ENCODE measurements at places on chromosomes 11 and 22.

- DNase-seq: no peak
Observed at GRCh38 chr11:66586136-66586535, 6.7 kb downstream of the CCDC87 start.

GRCh38 chr22:36492109-36492508, 10.7 kb upstream of the TXN2 start:
- DNase-seq: no peak

DNA sequence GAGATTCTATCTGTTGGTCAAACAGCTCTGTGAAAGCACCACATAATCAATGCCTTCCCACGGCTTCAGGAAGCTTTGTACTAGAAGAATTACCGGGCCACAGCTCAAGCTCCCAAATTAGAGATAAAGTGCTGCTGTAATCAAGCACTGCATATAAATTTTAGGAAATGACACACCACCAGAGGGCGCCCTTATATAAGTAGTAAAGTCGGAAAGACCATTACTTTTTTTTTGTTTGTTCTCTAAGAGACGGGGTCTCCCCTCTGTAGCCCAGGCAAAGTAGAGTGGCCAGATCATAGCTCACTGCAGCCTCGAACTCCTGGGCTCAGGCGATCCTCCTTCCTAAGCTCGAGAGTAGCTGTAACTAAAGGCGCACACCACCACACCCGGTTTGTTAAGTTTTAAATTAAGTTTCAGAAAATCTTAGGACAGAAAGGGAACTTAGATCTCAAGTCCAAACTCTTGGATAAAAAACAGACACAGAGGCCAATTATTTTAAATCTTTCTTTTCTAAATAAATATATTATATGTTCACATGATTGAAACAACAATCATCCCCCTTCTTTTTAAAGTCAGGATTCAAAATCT, 32.6 kb downstream of the PRCP start:
- peak; percentile 88 for DNase-seq

DNA sequence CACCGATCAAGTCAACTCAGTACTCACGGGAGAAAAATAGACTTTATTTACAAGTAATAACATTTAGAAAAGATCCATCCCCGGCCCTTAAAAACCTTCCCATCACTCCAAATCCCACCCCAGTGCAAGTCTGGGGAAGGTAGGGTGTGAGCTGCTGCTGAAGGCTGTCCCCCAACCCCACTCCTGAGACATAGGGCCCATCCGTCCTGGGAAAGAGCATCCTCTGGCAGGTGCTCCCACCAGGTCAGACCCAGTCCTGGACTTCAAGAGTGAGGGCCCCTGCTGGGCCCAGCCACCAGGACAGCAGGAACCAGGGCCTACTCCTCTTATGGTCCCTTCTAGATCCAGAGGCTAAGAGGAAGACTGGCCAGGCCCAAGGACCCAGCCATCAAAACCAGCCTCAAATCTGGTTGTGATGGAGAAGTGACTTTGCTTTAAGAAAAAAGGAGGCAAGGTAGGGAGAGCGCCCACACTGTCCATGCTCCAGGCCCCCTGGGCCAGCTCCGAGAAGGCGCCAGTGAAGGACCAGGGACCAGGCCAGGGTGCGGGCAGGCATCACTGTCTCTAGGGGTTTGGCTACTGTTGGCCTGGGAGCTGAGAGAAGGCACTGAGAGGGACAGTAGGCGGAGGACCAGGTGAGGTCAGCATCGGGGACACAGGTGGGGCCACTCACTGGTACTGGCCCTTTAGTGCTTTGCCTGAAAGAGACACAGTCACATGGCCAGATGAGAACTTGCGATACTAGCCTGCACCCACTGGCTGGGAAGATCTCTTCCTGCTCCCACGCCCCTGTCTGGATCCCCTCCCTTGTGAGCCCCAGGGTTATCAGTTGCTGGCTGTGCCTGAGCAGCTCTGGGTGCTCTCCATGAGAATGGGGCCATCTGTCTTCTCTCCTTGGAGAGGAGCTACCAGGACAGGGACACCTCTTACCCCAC, 4.4 kb downstream of the IL18BP start:
- no peak for DNase-seq

- no peak for DNase-seq
Observed at GRCh38 chr11:115918576-115918975, 414.4 kb upstream of the CADM1 start.

DNA sequence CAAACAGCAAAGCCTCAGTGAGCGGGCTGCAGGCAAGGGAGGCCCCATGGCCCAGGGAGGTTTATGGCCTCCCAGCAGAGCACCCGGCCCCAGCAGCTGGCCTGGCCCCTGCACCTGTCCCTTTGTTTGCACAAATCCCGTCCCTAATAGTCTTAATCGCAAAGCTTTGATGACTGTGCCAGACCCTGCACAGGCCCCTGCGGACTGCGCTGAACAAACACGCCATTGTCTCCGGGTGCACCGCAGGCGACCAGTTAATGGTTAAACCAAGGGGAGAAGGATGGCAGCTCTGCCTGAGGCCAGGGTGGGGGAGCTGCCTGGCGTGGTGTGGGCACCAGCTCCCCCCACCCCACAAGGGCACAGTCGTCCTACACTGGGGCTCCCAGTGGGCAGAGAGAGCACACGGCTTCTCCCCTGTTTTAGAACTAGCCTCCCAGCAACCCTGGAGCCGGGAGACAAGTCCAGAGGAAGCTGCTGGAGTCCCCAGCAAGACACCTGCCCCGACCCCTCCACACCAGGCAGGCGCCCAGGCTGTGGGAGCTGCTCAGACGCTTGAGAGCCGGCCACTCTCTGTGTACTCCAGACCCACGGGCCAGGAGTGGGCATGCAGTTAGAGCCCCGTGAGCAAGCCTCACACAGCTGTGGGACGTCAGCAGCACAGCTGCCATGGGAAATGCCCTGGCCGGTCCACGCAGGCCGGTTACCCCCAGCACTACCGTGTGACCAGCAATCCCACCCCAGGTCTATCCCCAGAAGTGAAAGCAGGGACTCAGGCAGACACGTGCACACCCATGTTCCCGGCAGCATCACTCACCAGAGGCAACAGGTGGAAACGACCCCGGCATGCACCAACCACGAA, 39.7 kb upstream of the TH start:
- DNase-seq: no peak

DNA sequence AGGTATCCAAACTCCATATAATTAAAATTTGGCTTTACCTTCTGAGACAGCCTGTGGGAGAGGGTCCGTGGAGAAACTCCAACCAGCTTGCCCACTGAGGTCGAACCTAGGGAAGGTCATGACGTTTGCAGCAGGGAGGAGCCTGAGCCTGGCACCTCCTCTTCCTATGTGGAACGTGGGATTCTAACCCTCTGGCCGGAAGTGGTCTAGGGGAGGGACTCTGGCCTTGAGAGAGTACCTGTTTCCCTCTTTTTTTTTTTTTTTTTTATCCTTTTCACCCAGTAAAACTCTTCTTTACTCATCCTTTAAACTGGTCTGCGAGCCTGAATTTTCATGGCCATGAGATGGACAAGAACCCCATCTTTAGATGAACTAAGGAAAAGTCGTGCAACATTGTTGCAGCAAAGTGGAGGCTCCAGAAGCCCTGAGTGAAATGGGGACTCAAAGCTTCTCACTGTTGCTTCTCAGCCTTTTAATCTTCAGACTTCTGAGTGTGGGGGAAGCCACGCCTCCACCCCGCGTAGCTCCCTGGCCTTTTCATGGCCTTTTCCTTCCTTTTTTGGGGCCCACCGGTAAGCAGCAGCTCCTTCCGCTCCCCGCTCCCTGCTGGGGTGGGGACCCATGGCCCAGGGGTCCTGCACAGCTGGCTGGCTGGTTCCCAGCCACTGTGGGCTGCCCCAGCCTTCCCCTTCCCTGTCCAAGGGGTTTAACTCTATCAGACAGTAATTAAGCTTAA, 1359.9 kb downstream of the LRRC4C start:
- no peak for DNase-seq

DNA sequence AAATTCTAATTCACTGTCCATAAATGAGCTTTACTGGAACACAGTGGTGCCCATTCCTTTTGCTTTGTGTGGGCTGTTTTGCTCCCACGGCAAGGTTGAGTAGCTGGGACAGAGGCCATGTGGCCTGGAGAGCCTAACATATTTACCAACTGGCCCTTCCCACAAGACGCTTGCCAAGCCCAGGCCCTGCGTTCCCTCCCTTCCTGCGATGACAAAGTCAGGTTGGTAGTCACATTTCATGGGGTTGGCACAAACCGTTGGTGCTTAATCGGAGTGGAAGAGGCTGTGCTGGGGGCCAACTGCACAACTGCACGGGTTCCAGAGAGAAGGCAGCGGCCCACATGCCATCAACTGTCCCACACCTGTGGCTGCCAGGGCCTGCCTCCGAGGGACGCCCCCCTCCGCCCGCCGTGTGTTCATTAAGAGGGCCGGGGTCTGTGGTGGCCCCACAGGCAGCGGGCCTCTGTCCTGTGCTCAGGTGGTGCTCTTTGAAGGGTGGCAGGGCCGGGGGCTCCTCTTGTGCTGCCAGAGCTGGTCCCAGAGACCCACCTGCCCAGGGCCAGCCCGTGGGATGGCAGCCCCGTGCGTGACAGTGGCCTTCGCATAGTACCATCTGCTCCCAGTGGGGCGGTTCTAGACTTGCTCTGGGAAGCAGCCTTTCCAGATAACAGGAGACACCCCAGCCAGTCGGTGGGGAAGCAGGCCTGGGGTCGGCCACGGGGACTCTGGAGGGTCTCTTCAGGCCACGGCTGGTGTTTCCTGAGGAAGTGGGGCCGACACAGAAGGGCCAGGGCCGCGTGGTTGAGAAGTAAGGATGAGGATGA, 81.5 kb upstream of the CLDN5 start:
- no peak for DNase-seq

DNA sequence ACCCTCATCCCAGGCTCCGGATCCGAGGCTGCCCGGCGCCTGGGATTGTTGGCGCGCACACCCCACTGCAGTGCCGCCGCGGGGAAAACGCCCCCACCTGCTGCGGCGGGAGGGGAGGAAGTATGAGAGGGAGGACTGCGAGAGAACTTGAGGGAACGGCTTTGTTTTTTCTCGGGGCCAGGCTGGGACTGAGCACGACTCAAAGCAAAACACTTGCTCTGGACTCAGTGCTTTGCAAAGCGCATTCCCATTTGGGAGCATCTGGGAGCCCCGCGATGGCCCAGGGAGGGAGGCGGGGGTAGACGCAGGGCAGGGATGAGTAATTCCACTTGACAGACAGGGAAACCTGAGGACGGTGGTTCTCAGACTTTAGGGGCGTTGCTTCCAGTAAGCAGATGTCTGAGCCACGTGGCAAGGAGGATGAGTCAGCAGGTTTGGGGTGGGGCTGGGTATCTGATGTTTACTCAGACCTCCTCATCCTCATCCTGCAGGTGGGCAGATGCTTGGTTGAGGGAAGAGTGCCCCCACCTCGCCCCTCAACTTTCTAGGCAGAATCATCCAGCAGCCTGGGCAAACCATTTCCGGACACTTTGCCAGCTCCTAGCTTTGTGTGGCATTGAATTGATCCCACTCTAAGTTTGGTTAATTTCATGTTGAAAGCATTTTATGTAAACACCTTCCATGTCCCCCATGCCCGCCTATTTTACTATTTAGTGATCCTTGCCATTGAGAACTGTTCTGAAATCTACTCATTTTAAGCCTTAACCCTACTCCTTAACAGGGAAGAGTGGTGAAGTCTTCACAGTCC, 1.5 kb downstream of the MIAT start:
- peak; percentile 40 for DNase-seq

DNA sequence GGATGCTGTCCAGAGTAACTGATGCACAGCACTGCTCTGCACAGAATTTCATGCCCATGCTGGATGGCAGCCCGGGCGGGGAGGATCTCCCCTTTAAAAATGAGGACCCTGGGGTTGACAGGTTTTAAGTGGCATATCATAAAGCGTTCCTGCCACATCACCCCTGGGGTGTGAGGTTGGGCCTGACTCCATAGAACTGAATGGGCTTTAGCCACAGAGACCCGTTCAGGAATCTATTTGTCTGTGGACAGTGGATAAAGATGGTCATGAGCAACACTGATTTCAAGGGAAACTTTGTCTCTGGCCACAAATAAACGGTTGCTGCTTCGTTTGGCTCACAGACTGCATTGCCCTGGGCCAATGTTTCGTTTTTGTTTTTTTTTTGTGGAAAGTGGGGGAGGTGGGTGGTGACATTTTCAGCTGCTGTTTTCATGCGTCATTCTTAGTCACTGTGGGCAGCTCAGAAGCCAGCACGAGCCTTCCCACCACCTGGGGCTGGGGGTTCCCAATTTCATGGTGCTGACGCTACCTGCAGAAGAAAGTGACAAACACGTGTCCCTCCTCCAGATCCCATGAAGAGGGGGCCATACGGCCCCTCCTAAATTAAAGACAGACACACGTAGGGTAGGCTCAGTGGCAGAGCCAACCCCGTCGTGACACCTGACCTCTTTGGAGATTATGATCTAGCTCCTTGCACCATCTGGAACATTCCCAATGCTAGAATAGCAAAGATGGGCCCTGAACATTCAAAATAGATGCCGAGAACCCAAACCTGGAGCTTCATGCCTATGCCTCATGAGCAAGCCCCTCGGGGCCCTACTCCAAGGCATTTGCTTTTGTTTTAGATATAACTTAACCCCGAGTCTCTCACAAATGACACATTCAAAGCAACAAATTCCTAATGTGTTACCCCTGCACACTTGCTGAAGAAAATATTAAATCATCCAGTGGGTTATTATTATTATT, 54.8 kb upstream of the PHF21B start:
- DNase-seq: no peak

DNA sequence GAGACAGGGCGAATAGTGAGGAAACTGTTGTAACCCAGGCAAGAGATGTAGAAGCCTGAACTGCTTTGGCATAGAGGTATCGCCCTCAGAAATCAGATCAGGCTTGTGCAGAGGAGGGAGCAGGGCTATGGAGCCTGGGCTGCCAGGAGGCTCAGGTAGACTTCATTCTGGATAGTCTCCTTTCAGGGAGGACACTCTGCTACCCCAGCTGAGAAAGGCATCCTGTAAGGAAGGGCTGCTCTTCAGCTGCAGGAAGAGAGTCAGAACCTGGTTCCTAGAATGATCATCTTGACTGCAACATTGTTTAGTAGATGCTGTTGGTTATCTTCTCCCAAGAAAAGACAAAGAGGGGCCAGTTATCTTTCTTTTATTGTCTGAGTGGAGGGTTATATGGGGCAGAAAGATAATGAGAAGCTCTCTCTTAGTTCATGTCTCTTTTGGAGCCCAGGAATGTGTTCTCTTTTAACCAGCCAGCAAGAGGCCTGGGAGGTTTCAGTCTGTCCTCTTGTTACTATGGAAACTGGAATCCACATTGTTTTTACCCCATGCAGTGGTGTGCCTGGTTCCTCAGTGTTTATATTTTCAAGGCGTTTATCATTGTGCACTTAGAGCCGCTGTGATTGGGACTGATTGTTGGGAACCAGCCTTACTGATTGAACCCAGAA, 95.7 kb downstream of the STIM1 start:
- no peak for DNase-seq

DNA sequence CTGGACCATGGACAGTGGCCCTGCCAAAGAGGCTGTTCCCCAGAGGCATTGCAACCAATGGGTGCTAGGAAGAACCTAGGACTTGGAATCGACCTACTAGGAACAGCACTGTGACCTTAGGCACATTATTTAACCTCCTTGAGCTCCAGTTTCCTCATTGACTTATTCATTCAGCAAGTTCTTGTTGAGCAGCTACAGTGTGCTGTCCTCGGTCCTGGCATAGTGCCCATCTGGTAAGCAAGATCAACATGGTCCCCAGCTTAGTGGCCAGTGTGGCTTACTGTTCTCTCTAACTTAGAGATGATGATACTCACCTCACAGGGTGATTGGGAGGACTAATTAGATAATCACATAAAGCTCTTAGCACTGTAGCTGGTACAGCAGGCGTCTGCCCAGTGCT, 8.2 kb downstream of the ABCG4 start:
- no peak for DNase-seq
